ENCODE measurements at places on chromosomes 7 and 10. TPM values are rescaled to one million over a fixed set of nuclear protein-coding genes. Genes with fewer than 3 reads are reported as not detected.
A peak's percentile ranks its signal among the peaks of the same experiment; 100 is the strongest.

DNA sequence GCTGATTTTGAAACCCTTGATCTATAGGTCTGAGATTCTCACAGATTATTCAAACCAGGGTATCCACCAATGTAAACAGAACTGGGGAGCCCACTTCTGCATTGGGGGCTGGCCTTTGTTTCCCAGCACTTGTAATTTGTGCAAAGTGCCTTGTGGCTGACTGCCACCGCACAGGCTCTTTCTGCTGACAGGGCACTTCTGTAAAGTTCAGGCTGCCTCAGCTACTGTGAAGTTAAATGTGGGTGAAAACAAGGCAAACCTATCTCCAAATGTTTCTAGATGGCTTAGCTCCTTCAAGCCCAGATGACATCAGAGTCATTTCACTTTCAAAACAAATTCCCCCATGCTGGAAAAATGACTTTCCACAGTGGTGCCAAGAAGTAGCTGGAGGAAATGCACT lies 54.7 kb downstream of the GRID1 start:
- DNase-seq: no peak

- no peak for DNase-seq
These were observed 4.7 kb upstream of the TEX36 start for GRCh38 chr10:125687507-125688185.

DNA sequence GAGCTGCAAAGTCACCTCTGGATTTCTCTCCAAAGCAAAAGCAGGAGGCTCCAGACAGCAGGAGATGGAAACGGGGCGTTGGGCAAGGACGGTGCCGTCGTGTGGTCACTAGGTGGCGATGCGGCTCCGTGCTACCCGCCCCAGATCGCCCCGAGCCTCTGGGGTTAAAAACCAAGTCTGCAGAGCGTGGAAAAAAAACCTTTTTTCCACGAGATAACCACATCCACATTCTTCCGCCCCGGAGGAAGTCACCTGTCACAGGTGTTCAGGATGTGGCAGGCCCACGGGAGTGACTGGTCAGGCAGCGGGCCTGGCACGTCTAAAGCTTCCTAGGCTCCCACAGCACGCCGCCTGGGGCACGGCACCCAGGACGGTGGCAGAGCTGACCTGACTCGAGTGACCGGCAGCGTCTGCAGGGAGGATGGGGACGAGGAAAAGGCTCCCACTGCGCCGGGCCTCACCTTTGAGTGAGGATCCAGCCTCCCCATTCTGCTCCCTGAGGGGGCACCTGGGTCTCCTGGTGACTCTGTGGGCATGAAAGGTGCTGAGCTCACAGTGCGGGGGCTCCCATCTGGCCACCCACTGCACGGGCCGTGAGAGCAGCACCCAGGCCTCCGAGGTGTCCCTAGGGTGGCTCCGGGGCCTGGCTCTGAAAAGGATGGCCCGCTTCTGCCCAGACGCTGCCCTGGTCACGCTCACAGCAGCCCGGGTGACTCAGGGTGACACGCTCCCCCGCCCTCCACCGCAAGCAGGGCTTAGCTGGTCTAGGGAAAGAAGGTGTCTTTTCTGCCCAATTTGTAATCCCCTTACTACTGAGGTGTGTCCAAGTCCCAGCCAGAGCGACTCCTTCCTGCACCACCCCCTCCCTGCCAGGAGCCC lies 71.3 kb upstream of the TNRC18 start:
- DNase-seq: peak; percentile 87

- peak; percentile 12 for DNase-seq
These were observed 6.1 kb downstream of the SMARCD3 start for GRCh38 chr7:151242159-151243044.

- no peak for DNase-seq
These were observed 137.2 kb upstream of the IGFBP3 start for GRCh38 chr7:46058086-46058823.

DNA sequence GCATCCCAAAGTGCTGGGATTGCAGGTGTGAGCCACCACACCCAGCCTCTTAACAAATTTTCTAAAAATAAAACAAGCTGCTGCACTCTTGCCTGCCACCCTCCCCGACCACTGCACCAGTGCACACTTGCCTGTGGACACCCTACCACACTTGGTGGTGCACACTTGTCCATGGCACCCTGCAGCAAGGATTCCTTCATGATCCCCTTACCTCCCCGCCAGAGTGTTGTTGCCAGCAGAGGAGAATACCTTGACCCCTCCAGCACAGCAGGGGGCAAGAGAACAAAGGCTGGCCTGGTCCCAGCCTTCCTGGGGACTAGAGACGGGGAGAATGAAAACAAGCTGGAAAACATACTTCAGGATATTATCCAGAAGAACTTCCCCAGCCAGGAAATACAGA lies 65.9 kb upstream of the KCND2 start:
- no peak for DNase-seq

GRCh38 chr10:125868372-125868975 lies 12.6 kb downstream of the DHX32 start:
- DNase-seq: no peak

Gene SH2B2
- 0.99 TPM for total RNA-seq

DNA sequence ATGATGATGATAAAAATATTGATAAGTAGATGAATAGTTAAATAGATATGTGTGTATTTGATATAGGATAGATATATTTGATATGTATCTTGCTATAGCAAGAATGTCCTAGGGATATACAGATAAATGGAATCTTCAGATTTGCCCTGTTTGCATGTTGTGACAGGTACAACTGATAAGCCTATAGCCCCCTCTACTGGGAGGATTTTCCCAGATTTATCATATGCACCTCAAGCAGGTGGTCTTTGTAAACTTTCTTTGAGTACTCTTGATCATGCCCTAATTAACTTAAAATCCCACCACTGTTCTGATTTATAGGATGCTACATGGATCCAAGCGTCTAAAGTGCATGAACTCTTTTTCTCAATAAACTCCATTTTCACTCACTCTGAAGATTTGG lies 1050.7 kb downstream of the SORCS3 start:
- DNase-seq: no peak

Gene LRRC18
- total RNA-seq: not detected

DNA sequence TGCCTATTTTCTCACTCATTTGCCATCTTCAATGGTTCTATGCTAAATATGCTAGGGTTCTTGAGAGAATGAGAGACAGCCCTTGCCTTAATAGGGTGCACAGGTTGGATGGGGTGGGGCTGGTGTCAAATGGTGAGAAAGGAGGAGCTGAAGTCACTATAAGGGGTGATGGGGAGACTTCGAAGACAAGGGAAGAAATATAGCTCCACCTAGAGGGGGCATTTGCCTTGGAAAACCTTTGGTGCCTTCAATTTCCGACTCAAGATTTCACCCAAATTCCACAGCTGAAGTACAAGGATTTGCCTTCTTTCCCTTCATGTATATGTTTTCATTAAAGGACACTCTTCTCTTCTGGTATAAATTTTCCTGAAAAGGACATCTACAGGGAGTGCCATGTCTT lies 5.6 kb downstream of the PTN start:
- no peak for DNase-seq

Gene PNLIPRP1
- total RNA-seq: not detected

Gene AUTS2
- 7.9 TPM for total RNA-seq

- no peak for DNase-seq
These were observed 8.1 kb upstream of the CROT start for GRCh38 chr7:87337331-87337730.

Gene STEAP4
- total RNA-seq: 21.7 TPM

- DNase-seq: no peak
These were observed 211.0 kb downstream of the LRRN3 start for GRCh38 chr7:111301891-111302290.

GRCh38 chr7:51075681-51076580 lies 240.7 kb downstream of the COBL start:
- DNase-seq: peak; percentile 59

Gene METTL2B
- total RNA-seq: 19.4 TPM

Gene OPN1SW
- total RNA-seq: not detected

DNA sequence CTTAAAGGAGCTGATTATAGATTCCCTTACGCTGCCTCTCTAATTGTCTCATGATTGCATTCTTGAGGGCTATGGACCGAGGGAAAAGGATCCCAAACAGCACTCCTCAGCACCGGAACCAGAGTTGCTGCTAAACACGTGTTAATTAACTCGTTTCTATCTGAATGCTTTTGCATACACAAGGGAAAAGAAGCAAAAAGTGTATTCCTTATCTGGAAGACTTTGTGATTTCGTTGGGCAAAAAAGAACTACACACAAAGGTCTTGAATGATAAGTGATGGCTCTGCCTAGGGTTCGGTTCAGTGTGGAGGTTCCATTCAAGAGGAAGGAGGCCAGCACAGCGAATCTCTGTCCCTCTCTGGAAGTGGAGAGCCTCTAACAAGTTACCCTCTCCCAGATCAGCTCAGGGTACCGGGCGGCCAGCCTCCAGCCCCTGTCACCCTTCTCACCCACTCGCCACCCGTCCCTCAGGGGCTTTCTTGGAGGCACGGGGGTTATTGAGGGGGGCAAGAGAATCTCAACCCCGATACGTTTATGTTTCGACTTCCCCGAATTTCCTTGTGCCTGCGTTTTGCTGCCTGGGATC lies 515 bp upstream of the SLC4A2 start:
- no peak for DNase-seq

- no peak for DNase-seq
These were observed 13.7 kb upstream of the SLC18A3 start for GRCh38 chr10:49596493-49596809.

- no peak for DNase-seq
These were observed 69.5 kb downstream of the RAPGEF5 start for GRCh38 chr7:22287412-22287811.

GRCh38 chr7:68439897-68440296 lies 1158.4 kb upstream of the AUTS2 start:
- no peak for DNase-seq

Gene OR2A2
- total RNA-seq: not detected

Gene MALRD1
- 0.99 TPM for total RNA-seq

- DNase-seq: no peak
These were observed 720.3 kb downstream of the CCSER2 start for GRCh38 chr10:85048644-85049043.

DNA sequence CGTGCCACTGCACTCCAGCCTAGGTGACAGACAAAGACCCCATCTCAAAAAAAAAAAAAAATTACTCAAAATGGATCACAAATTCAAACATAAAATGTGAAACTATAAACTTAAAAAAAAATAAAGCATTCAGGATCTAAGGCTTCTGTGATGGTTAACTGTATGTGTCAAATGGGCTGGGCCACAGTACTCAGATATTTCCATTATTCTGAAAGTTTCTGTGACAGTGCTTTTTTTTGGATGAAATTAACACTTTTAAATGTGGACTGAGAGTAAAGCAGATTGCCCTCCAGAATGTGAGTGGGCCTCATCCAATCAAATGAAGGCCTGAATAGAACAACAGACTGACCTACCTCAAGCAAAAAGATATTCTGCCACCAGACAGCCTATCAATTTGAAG lies 26.0 kb downstream of the ARHGAP12 start:
- DNase-seq: no peak

Gene AKR1C4
- total RNA-seq: not detected

- DNase-seq: no peak
These were observed 110.4 kb downstream of the CUX1 start for GRCh38 chr7:101927802-101928201.
